Cardiac septum (tissue), 1 donor: ENCODE measurements at places on chromosomes 2 and 18.

GRCh38 chr2:219689676-219690628 lies 62.5 kb downstream of the SLC4A3 start:
- DNase-seq, result no peak

DNA sequence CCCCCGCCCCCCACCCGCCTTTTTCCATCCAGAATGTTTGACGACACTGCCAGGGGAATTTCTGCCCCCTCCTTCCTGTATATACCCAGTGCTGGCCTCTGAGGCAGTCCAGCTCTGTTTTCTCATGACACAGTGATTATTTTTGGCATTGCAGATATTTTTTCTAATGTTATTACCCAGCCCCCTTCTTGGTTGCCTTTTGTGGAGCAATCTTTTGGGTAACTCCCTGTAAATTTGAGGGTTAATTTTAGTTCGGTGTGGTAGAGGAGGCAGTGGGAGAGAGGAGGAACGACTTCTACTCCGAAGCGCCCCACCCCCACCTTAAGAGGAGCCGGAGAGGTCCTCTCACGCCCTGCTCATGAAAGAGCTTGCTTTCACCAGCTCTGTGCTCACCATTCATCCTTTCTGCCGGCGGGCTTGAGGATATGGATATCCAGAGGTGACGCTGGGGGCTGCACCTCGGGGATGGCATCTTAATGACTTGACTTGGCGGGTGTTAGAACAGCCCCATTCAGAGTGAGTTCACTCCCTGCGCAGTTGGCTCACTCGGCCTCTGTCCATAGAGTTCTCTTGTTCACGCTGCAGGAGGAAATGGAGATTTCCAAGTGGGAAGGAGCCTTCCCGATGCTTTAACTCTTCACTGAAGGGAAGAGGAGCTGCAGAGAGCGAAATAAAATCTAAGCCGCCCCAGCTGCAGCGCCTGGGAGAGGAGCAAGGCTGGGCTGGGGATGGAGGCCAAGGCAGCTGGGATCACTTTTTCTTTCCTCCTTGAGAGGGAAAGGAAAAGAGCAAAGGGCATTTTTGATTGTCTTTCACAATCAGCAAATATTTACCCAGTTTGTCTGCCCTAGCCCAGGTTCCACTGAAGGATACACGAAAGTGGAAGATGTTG lies 38.4 kb downstream of the EPAS1 start:
- no peak for DNase-seq

DNA sequence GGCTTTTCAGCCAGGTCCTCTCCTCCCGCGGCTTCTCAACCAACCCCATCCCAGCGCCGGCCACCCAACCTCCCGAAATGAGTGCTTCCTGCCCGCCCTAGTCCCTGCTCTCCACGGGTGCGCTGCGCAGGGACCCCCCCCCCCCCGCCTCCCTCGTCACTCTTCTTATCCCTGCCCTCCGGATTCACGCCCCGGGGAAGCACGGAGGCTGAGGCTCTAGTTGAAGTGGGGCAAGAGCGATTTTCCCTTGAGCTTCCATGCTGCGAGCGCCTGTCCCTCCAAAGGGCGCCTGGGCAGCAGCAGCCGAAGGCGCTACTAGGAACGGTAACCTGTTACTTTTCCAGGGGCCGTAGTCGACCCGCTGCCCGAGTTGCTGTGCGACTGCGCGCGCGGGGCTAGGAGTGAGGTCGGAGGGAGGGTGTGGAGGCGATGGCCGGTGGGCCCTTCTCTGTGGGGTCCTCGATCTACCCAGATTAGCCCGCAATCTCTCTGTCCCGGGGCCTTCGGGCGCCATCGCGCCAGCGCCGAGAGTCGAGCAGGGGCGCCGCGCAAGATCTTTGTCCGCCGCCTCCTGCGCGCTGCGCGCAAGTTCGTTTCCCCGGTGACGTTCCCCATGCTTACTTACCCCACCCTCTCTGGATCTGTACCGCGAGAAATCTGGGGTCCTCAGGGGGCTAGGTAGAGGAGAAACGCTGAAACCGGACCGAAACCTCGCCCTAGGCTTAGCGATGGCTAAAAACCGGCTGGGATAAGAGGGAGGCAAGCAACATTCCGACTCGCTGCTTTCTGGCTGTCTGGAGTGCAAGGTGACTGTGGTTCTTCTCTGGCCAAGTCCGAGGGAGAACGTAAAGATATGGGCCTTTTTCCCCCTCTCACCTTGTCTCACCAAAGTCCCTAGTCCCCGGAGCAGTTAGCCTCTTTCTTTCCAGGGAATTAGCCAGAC lies 677 bp downstream of the GAD1 start:
- no peak for DNase-seq

GRCh38 chr2:239365782-239366435 lies 34.9 kb downstream of the HDAC4 start:
- DNase-seq, result peak; percentile 33
